Central memory CD4-positive, alpha-beta T cell (primary cell): ENCODE measurements at places on chromosomes 6 and 20.
A peak's percentile ranks its signal among the peaks of the same experiment; 100 is the strongest.

- DNase-seq: no peak
These were observed 86.2 kb downstream of the CFAP61 start for GRCh38 chr20:20138301-20139064.

DNA sequence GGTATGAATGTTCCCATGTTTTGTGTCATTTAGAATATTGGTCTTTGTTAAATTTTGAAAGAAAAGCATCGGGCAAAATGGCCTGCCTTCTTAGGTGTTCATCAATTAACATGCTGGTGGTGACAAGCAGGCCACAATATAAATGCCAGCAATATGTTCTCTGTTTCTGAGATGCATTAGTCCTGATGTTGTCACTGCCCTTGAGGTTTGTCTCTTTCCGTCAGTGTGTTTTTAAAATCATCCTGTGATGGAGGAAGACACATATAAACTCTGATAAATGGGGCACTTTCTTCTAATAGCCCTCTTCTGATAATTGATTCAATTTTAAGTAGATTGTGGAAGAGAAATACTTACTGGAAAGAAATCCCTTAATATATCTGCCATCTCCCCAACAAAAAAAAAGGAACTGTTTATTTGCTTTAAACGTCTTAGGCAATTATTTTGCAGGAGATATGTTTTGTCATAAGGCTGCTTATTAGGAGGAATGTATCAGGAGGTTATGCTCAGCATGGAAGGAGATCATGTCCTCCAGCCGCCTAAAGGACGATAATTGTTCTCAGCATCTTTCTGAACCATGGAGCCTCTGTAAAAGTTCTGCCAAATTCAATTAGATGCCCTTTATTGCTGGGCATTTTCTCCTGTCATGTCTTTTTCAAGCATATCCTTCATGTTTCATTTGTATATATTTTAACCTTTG, 134.1 kb downstream of the COL9A1 start:
- DNase-seq: no peak

DNA sequence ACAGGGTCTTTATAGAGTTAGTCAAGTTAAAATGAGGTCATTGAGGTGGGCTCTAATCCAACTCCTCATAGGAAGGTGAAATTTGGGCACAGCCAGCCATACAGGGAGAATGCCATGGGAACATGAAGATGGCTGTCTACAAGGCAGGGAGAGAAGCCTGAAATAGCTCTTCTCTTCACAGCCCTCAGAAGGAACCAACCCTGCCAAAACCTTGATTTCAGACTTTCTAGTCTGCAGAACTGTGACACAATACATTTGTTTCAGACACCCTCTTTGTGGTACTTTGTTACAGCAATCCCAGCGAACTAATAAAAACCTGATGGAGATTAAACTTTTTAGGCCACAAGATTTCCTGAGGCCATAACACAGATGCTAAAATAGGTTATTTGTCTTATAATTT, 43.1 kb upstream of the HECA start:
- DNase-seq: no peak

GRCh38 chr6:137734005-137734874, 132.8 kb upstream of the TNFAIP3 start:
- no peak for DNase-seq

GRCh38 chr6:168765752-168766151, 324.8 kb downstream of the SMOC2 start:
- DNase-seq: no peak

- no peak for DNase-seq
These were observed 124.1 kb downstream of the PHF3 start for GRCh38 chr6:63759605-63760105.

DNA sequence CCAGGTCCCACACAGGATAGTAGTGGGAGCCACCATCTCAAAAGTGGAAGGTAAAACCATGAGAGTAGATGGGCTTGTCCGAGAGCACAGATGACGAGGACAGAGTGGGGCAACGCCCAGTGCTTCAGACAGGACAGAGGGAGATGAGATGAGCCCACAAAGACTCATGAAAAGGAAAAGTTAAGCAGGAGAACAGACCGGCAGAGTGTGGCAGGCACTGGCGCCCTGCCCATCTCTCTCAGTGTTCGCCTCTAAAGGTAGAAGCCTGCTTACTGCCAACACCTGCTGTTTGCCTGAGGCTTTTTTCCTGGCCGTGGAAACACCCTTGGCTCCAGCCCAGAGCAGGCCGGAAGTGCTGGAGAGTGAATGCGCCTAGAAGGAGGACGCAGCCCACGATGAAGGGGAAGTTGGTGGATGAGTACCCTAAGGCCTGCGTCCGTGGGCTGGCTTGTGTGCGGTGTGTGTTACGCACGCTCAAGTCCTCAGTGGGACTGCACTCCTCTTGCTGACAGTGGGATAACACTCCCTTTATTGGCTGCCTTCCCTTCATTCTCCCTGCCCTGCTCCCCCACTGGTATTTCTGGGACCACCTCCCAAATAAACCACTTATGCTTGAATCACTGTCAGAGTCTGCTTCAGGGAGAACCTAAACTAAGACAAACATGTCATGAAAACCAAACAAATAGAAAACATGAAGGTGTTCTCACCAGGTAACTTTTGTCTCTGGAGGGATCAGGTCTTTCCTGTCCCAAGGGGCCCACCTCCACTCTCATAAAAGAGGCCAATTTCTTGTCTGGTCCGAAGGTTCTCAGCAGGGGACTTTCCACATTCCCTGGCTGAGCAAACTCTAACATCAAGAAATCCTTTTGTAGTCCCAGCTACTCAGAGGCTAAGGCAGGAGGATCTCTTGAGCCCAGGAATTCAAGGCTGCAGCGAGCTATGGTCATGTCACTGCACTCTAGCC, 9.1 kb upstream of the FOXP4 start:
- DNase-seq: no peak

- DNase-seq: no peak
These were observed 14.3 kb upstream of the CMTR1 start for GRCh38 chr6:37418722-37419121.

GRCh38 chr6:87879132-87879861, 168.3 kb upstream of the SPACA1 start:
- no peak for DNase-seq

DNA sequence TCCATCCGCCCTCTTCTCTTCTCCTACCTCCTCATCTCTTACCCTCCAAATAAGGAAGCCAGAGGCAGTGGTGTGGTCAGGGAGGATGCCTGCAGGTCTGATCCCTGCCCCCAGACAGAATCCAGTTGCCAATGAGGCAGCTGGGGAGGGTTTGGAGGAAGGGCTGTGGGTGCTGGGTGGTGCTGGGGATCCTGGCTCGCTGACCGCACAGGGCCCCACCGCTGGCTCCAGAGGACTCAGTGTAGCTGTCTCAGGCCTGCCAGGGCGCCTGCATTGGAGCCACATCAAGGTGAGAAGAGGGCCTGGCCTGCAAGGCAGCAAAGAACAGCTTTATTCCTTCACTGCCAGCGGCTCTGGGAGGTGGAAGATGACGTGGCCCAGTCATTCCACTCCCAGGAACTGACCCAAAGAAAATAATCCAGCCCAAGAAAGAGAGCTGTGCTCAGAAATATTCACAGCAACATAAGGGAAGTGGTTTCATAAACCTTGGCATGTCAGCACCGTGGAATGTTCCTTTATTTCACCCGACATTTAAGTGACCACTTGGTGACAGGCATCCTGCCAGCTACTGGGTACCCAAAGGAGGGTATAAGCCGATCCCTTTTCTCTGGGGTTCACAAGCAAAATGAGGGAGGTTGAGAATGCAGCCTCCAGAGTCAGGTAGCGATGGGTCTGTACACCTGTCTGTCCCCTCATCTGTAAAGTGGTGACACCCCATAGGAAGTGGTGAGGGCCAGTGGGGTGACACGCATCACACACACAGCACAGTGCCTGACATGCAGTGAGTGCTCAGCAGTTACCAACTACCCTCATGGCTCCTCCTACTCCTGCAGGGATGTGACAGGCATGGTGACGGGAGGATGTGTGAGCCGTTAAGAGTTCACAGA, 125.1 kb downstream of the SNX5 start:
- peak; percentile 12 for DNase-seq

- DNase-seq: no peak
These were observed 72.5 kb downstream of the ANKS1A start for GRCh38 chr6:34961574-34961973.

DNA sequence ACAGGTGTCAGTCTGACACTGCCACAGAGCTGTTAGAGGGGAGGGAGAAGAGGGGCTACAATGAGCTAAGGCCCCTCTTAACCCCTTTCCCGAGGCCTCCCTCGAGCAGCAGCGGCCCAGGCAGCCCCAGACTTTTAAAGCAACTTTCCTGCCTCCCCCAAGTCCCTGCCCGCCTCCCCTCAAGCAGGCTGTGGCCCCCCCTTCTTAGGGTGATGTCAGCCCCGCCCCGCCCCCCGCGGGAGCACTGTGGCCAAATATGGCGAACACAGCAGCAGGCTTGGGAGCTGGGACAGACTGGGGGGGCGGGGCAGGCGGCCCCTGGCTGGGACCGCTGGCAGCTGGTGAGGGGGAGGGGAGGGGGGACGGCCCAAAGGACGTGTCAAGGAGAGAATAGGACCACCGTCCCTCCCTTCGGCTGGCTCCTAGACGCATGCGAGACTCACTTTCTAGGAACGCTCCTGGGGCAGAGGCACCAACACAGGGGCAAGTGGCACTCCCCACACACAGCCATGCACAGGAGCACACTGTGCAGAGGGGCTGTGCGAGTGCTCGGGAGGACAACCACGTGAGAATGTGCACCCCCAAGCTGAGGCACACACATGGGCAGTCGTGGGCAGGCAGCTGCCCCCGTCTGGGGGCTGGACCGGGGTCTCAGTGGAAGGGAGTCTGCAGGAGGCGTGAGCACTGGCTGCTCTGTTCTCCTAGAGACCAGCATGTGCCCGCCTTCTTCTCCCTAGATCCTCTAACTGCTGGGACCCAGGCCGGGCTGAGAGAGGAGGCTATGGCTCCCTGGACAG, 6.7 kb downstream of the TEAD3 start:
- DNase-seq: no peak

DNA sequence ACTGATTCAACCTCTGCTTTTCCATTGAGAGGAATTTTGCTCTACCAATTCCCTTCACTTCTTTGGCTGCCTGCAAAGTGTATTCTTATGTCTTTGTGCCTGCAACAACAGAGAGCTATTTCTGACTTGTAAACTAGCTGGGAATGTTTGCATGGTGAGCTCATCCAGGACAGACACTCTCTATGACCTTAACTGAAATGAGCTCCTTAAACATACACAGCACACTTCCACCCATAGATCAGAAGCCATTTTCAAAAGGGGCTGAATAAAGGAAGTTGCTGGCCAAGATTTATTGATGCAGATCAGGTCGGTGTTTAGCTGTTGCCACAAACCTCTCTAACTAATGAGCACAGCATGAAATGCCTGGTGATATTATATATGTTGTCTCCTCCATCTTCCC, 377.7 kb downstream of the BTBD9 start:
- no peak for DNase-seq

- DNase-seq: peak; percentile 52
These were observed 56.6 kb upstream of the RREB1 start for GRCh38 chr6:7050872-7051779.

GRCh38 chr6:126947070-126947469, 171.4 kb upstream of the RSPO3 start:
- no peak for DNase-seq

- DNase-seq: no peak
These were observed 26.5 kb upstream of the BTBD3 start for GRCh38 chr20:11891077-11891775.

GRCh38 chr6:142740449-142740848, 204.5 kb downstream of the HIVEP2 start:
- DNase-seq: no peak

DNA sequence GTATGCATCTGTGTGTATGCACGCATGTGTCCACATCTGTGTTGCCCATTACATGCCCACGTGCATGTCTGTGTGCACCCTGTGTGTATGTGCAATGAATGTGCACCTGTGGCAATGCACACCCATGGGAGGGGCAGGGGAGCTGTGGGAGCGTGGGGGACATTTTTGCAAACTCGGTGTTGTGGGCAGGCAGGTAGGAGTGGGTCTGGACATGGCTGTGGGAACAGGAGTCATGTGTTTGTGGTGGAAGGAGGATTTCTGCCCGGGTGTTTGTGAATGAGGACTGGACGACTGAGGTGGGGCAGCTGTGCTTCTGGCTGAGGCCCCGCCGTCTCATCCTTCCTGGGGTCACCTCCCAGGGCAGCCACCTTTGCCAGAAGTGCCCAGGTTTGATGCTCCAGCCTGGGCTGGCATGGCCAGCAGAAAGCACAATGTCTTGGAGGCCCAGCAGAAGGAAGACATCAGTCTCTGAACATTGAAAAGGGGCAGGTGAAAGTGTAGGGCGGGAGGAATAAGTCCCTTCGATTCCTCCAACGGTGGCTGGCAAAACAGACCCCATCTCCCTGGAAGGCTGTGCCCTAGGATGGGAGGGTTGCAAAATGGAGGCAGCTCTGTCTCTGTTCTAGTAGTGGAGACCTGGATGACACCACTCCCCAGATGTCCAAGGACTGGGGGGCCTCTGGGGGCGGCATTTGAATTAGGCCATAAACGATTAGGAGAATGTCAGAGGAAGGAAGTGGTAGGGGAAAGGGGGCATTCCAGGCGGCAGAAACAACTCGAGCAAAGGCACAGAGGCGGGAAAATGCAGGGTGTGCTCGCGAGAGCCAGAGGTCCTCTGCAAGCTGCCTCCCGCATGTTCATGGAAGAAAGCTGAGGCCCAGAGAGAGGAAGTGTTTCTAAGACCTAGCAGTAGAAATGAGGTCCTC, 19.1 kb upstream of the ARMC12 start:
- DNase-seq: no peak

- DNase-seq: no peak
These were observed 31.2 kb downstream of the MUC22 start for GRCh38 chr6:31041372-31041974.

DNA sequence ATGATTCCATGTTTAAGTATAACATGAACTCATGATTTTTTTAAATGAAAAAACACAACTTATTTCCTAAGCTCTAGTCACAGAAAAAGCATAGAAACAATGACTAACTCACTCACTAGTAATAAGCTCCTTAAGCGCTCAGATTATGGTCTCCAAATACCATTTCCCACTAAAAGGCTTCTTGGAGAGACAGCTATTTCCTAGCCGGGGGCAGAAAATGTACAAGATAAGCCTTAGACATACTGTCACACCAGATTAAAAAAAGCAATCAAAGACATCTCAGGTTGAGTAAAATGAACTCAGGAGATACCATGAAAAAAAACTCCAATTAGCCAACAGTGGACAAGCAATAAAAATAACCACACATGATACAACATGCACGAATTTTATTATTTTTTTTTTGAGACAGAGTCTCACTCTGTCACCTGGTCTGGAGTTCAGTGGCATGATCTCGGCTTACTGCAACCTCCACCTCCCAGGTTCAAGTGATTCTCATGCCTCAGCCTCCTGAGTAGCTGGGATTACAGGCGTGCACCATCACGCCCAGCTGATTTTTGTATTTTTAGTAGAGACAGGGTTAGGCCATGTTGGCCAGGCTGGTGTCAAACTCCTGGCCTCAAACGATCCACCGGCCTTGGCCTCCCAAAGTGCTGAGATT, 14.9 kb downstream of the SRPK1 start:
- no peak for DNase-seq

DNA sequence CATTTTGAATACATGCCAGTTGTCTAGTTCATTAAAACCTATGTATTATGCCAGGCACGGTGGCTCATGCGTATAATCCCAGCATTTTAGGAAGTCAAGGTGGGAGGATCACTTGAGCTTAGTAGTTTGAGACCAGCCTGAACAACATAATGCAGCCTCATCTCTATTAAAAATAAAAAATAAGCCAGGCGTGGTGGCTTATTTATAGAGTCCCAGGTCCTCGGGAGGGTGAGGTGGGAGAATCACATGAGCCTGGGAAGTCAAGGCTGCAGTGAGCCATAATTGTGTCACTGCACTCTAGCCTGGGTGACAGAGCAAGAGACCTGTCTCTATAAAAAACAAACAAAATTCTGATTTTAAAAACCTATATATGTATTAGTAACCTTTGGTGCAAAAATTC, 27.5 kb downstream of the ORC3 start:
- DNase-seq: no peak
